ENCODE measurements at places on chromosomes 3 and 15. TPM values are rescaled to one million over a fixed set of nuclear protein-coding genes. Genes with fewer than 3 reads are reported as not detected.

DNA sequence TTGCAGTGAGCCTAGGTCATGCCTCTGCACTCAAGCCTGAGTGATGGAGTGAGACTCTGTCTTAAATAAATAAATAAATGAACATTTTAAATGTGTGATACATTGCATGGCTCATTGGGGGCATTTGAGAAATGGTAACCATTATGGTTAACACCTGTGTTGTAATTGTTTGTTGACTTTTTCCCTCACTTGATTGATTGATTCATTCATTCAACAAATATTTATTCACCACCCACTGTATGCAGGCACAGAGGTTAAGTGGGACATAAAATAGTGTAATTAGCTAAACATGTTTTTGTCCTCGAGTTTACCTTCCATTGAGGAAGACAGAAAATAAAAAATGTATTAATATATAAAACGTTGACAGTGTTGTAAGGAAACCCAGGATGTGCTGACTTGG, 127.1 kb upstream of the ANKRD28 start:
- DNase-seq = no peak
- H3K27ac ChIP-seq = no peak overlapping the region
- no peaks in the 10 kb centered on the region for H3K36me3 ChIP-seq
- no peaks in the 10 kb centered on the region for H3K4me1 ChIP-seq
- H3K4me3 ChIP-seq = no peak overlapping the region

DNA sequence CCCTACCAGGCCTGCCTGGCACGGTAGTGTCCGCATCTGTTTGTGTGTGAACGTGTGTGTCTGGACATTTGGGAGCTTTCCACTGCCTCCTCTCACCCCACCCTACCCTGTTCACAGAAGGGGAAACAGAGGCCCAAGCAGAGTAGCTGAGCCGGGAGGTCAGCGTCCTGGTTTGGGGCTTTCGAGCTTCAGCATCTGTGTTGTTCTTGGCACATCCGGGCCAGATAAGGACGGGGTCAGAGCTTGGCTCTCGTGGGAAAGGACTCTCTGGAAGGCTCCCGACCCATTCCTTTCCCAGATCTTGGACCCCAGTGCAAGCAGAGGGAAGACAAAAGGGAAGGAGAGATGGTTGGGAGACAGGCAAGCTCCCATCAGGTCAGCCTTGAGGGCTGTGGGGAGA, 6.3 kb upstream of the PTH1R start:
- no peaks in the 10 kb centered on the region for H3K36me3 ChIP-seq
- peaks cover 81% of the 10 kb centered on the region for H3K4me1 ChIP-seq
- H3K27me3 ChIP-seq = no peaks in the 10 kb centered on the region
- H3K4me3 ChIP-seq = no peak overlapping the region

DNA sequence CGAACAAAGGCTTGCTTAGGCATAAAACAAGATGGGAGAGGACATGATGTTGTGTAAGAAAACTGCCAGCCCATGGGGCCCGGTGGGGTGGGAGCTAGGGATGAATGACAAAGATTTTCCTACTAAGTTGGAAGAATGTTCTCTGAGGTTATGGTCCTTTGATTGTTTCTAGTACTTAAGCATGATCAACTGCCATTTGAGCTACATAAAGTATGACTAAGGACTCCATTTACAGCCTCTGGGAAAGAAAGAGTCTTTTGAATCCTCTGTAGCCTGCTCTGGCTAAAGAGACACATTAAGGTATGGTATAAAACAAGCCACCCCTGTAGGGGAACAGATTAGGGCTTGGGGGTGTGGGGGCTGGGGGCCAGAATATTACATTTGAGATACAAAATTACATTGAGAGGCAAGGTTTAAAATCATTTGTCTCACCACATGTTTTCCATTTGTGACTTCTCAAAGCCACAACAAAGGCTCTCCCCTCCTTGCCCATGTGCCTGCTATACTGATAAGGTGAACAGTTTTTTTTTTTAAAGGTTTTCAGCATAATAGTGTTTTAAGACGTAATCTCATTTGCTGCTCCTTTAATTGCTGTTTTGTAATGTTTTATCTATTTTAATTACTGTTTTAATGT, 323.4 kb downstream of the CHST2 start:
- H3K27me3 ChIP-seq = no peaks in the 10 kb centered on the region
- no peaks in the 10 kb centered on the region for H3K4me1 ChIP-seq
- H3K27ac ChIP-seq = no peak overlapping the region
- H3K4me3 ChIP-seq = no peak overlapping the region

- H3K4me1 ChIP-seq = peaks cover 11% of the 10 kb centered on the region
- H3K27me3 ChIP-seq = no peaks in the 10 kb centered on the region
- no peak overlapping the region for H3K4me3 ChIP-seq
- H3K27ac ChIP-seq = peak overlapping the region; percentile 65
- DNase-seq = no peak
Measured at GRCh38 chr3:169323578-169324451, 339.7 kb downstream of the MECOM start.

The ITIH1 gene
- total RNA-seq = 0.44 TPM

The MUSTN1 gene
- 4.5 TPM for total RNA-seq

The RTP4 gene
- total RNA-seq = 1.2 TPM

All from spinal cord (tissue), 10 donors.